ENCODE measurements at places on chromosomes 7 and 10. TPM values are rescaled to one million over a fixed set of nuclear protein-coding genes. Genes with fewer than 3 reads are reported as not detected.

DNA sequence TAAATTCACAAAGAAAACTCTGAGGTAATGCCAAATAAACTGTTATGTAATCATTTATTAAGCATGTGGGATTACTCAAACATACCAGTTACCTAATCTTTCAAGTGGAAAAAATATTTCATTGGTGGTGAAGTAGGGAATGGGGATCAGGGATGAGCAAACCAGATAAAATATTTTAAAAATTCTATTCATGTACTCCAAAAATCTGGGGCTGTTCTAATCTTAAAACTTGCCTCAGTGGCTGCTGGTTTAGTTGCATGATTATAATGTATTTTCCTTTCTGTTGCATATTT lies 19.5 kb downstream of the LMOD2 start:
- DNase-seq = no peak
- no peak overlapping the region for H3K27ac ChIP-seq
- H3K4me1 ChIP-seq = peaks cover 9% of the 10 kb centered on the region

GRCh38 chr10:26448706-26449435 lies 10.7 kb downstream of the APBB1IP start:
- no peaks in the 10 kb centered on the region for H3K27me3 ChIP-seq
- no peak overlapping the region for H3K27ac ChIP-seq
- DNase-seq = no peak

DNA sequence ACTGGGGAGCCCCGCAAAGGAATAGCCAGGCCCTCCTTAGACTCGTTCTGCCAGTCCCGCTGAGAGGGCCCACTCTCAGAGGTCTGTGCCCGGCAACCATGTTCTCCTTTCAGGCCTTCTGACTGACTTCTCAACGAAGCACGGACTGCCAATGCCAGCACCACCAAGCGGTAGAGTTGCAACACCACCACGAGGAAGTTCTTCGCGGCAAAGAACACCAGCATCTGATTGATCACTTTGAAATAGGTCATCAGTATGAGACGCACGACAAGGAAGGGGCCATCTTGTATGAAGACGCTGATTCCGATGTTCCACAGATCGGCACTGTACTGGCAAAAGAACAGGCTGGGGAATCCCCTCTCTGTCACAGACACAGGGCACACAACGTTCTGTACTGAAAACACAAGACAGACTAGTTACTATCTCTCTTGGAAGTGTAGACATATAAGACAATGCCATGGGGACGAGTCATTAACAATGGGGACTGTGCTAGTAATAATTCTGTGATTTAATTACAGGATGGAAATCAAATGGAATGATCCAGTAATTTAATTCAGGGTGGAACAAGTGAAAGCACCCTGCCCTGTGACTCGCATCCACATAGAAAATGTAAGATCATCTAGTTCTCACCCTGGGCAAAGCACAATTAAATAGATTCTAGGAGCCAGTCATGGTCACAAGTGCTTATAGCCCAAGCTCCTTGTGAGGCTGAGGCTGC lies 42.7 kb downstream of the TMEM26 start:
- H3K4me1 ChIP-seq = peaks cover 4% of the 10 kb centered on the region
- no peaks in the 10 kb centered on the region for H3K36me3 ChIP-seq
- H3K27me3 ChIP-seq = no peaks in the 10 kb centered on the region
- no peak overlapping the region for H3K4me3 ChIP-seq
- no peak overlapping the region for H3K27ac ChIP-seq
- peak; percentile 17 for DNase-seq

Gene KIF11
- 0.93 TPM for total RNA-seq

DNA sequence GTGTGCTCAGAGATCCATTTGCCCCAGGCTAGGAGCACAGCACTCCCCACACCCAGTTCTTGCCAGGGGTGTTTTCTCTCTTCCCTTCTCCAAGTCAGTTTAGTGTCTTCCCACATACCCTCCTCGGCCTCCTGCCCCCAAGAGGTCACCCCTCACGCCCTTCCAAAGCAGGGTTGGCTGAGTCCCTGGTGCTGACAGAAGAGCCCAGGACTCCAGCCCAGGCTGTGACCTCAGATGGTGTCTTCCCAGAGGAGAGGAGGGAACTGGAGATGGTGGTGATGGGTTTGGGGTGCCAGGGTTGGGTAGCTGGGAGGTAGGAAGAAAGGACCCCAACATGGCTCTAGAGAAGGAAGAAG lies 19.8 kb downstream of the ZNF775 start:
- H3K27ac ChIP-seq = no peak overlapping the region
- peaks cover 6% of the 10 kb centered on the region for H3K36me3 ChIP-seq
- H3K4me3 ChIP-seq = no peak overlapping the region
- peaks cover 5% of the 10 kb centered on the region for H3K4me1 ChIP-seq
- DNase-seq = no peak

DNA sequence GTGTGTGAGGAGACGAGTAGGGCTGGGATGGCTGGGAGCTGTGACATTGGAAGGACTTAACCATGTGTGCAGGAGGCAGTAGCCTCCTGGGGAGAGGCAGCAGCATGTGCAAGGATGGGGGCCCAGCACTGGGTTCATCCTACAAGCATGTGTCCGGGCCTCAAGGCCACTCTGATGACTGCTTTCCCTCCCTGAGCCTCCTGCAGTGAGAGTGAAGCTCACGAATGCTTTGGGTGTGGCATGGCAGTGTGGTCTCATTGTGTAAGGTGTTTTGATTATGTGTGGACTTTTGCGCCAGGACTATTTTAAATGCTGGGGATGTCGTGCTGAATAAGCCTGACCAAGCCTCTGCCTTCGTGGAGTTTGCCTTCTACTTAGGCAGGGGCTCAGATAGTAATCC lies 122.0 kb upstream of the INSYN2A start:
- H3K4me3 ChIP-seq = no peak overlapping the region
- H3K4me1 ChIP-seq = peaks cover 5% of the 10 kb centered on the region
- no peak for DNase-seq
- H3K27me3 ChIP-seq = no peaks in the 10 kb centered on the region

DNA sequence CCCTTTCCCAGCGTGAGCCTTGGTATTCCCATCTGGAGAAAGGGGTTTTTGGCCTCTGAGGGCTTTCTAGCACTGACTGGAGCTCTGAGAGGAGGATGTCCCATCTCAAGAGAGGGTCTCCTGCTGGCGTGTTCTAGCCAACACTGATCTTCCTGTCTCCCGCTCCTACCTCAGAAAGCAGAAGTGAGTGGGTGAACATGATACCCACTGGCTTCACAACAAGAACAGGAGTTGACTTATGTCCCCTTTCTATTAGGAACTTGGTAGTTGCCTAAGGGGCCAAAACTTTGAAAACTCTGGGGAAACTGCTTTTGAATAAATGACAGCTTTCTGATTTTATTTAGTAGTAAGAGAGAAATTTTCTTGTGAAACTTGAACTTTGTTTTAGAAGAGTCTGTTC lies 113.1 kb upstream of the ADCY1 start:
- H3K36me3 ChIP-seq = no peaks in the 10 kb centered on the region
- no peak overlapping the region for H3K4me3 ChIP-seq
- H3K27ac ChIP-seq = no peak overlapping the region
- no peaks in the 10 kb centered on the region for H3K4me1 ChIP-seq
- peaks cover 1% of the 10 kb centered on the region for H3K27me3 ChIP-seq

Gene NKX2-3
- 0.26 TPM for total RNA-seq

Gene MMS19
- total RNA-seq = 70.7 TPM

DNA sequence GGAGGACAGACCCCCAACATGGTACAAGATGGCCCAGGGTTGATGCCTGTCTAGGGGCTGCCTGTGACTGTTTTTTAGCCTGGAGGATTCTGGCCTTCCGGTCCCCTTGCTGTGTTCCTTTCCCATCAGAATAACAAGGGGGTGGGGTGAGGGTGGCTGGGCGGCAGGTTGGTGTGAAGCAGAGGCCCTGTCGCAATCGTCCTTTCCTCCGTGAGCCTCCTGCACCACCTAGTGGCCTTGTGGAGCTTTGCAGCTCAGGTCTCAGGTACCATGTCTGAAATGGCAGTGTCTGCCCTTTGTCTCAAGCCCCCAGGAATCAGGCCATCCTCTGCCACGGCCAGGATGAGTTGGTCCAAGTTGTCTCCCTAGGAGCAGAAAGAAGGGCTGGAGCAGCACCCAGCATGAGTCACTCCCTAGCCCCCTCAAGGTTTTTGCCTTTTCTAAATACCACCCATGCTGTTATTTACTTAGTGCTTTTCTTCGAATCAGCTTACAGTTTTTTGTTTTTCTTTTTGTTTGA lies 24.2 kb downstream of the TACR2 start:
- H3K27ac ChIP-seq = no peak overlapping the region
- peak; percentile 88 for DNase-seq
- H3K4me1 ChIP-seq = peaks cover 3% of the 10 kb centered on the region
- no peaks in the 10 kb centered on the region for H3K27me3 ChIP-seq
- H3K4me3 ChIP-seq = no peak overlapping the region
- H3K36me3 ChIP-seq = peaks cover 90% of the 10 kb centered on the region

DNA sequence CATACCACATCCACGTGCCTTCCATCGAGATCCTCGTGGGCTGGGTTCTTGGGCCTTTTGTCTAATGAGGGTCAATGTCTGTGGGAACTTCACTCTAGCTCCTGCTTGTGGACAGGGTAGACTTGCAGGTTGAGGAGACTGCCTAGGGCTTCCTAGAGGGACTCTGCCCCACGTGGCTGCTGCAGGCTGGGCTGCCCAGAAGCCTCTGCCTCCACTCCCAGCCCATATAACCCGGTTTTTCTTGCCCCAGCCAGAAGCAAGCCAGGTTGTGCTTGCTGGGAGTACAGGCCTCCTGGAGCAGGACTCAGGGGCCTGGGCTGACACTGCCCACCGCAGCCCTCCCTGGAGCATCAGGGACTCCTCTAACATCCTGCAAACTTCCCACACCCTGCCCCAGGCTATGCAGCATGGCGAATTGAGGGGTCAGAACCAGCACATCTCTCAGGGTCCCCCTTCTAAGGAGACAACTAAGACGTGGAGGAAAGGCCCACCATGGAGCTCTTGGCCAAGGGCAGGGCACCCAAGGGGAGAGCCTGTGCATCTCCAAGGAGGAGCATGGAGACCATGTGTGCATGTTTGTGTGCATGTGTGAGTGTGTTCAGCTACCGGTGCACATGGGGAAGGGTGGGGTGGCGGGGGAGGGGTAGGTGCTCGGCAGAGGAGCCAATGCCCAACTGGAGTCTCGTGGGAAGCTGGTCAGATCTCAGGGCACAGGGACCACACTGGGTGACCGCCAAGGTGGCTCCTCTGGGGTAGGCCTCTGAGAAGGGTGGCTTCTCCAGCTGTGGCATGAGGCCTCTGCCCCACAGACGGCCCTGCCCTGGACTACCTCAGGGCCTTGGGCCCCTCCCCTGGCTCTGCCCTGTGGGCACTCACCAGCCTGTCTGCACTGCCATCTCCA lies 62.6 kb downstream of the RASGEF1A start:
- DNase-seq = peak; percentile 51
- no peak overlapping the region for H3K27ac ChIP-seq
- H3K4me1 ChIP-seq = peaks cover 6% of the 10 kb centered on the region
- H3K27me3 ChIP-seq = no peaks in the 10 kb centered on the region
- no peak overlapping the region for H3K4me3 ChIP-seq

Gene NEUROG3
- not detected for total RNA-seq

DNA sequence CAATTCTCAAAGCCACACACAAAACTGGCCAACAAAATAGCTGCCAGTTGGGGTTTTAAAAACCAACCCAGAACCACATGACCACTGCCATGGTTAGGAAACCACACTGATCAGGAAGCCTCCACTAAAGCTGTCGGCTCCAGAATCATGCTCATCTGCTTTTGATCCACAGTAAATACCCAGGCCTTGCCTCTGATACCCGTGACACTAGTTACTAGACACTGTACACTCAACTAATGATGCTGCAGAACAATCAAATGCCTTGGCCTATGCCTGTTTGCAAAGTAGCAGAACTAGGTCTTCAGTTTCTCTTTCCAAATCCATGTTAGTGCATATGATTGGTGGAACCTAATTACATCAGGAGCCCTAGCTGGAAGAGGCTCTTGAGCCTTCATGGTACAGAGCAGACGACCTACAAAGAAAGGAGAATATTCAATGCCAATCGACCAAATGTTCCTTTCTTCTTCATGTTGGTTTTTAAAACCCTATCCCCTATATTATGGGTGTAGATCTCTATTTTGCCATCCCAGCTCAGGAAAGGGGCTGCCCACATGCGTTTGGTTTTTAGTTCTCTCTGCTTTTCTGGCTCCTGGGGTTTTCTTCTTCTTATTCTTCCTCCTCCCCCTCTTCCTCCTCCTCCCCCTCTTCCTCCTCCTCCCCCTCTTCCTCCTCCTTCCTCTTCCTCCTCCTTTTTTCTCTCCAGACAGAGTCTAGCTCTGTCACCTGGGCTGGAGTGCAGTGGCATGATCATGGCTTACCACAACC lies 76.6 kb downstream of the CNNM2 start:
- no peak overlapping the region for H3K27ac ChIP-seq
- H3K4me1 ChIP-seq = no peaks in the 10 kb centered on the region
- H3K36me3 ChIP-seq = no peaks in the 10 kb centered on the region
- no peak overlapping the region for H3K4me3 ChIP-seq
- H3K27me3 ChIP-seq = no peaks in the 10 kb centered on the region

- H3K4me1 ChIP-seq = peaks cover 27% of the 10 kb centered on the region
- H3K27me3 ChIP-seq = no peaks in the 10 kb centered on the region
- peak within 1 kb of the TSS; percentile 94 for H3K27ac ChIP-seq
- H3K4me3 ChIP-seq = peak within 1 kb of the TSS; percentile 98
- peak; percentile 98 for DNase-seq
- peaks cover 27% of the 10 kb centered on the region for H3K36me3 ChIP-seq
Observed at GRCh38 chr10:100912605-100913469, at the start of gene SLF2. TSS of gene SLF2 (plus strand) at chr10:100912963. CDS start at chr10:100913111, 148 bp downstream.

- no peaks in the 10 kb centered on the region for H3K36me3 ChIP-seq
- peaks cover 18% of the 10 kb centered on the region for H3K4me1 ChIP-seq
- H3K27me3 ChIP-seq = no peaks in the 10 kb centered on the region
- no peak for DNase-seq
Observed at GRCh38 chr7:2710286-2710655, 22.3 kb downstream of the AMZ1 start.

GRCh38 chr10:46541735-46542566 lies 14.5 kb downstream of the GPRIN2 start:
- H3K4me1 ChIP-seq = peaks cover 20% of the 10 kb centered on the region
- no peak overlapping the region for H3K4me3 ChIP-seq
- H3K36me3 ChIP-seq = no peaks in the 10 kb centered on the region
- H3K27me3 ChIP-seq = peaks cover 7% of the 10 kb centered on the region
